T-helper 2 cell treated with Interferon-gamma antibody and Interleukin-4, amounts not matched to agents 5 μg/mL and 100 μg/mL, for 36 hours (primary cell): ENCODE measurements at places on chromosomes 2 and 18.

DNA sequence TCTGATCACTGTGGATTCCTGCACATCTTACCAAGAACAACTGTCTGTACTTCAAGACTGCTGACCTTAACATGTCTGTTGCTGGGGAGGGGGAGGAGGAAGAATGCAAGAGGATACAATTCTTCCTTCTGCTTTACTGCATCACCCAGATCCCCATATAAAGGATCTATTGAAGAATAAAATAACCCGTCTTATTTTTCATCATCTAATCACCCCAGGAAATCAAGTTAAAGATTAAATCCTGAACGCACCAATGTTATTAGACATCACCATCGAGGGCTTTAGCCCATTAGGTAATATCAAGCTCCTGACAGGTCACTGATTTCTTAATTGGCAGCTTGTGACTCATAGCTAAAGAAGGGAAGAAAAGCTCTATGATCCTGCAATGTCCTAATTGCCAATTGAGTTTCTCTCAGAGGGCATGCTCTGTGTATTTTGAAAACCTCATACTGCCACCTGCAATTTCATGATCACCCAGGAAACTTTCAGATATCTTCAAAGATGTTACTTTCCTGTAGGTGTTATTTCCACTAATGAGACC is 75.4 kb upstream of the KCNE4 start:
- no peak for DNase-seq

GRCh38 chr2:218405746-218406208 is 6.1 kb downstream of the CTDSP1 start:
- no peak for DNase-seq

GRCh38 chr2:173819852-173820251 is 145.3 kb downstream of the SP3 start:
- no peak for DNase-seq

GRCh38 chr2:110955556-110955955 is 165.2 kb upstream of the BCL2L11 start:
- no peak for DNase-seq

- no peak for DNase-seq
Observed at GRCh38 chr2:198465970-198466369, 661.6 kb downstream of the PLCL1 start.

- no peak for DNase-seq
Observed at GRCh38 chr2:197453914-197454398, 604 bp downstream of the COQ10B start.

- no peak for DNase-seq
Observed at GRCh38 chr18:44796429-44797428, 116.0 kb downstream of the SETBP1 start.

- no peak for DNase-seq
Observed at GRCh38 chr2:218981881-218982585, 3.0 kb downstream of the FEV start.

GRCh38 chr2:152005607-152006006 is 93.2 kb downstream of the CACNB4 start:
- DNase-seq, result no peak

GRCh38 chr2:160512491-160512890 is 18.9 kb upstream of the RBMS1 start:
- no peak for DNase-seq

- DNase-seq, result no peak
Observed at GRCh38 chr2:38106405-38107094, 30.6 kb upstream of the CYP1B1 start.

GRCh38 chr2:110140401-110140800 is 24.8 kb upstream of the MALL start:
- no peak for DNase-seq

- DNase-seq, result no peak
Observed at GRCh38 chr2:105541189-105542050, 142.6 kb upstream of the FHL2 start.

- DNase-seq, result no peak
Observed at GRCh38 chr2:236731767-236732580, 162.3 kb downstream of the ACKR3 start.

GRCh38 chr2:166972418-166972817 is 84.1 kb downstream of the XIRP2 start:
- DNase-seq, result no peak

DNA sequence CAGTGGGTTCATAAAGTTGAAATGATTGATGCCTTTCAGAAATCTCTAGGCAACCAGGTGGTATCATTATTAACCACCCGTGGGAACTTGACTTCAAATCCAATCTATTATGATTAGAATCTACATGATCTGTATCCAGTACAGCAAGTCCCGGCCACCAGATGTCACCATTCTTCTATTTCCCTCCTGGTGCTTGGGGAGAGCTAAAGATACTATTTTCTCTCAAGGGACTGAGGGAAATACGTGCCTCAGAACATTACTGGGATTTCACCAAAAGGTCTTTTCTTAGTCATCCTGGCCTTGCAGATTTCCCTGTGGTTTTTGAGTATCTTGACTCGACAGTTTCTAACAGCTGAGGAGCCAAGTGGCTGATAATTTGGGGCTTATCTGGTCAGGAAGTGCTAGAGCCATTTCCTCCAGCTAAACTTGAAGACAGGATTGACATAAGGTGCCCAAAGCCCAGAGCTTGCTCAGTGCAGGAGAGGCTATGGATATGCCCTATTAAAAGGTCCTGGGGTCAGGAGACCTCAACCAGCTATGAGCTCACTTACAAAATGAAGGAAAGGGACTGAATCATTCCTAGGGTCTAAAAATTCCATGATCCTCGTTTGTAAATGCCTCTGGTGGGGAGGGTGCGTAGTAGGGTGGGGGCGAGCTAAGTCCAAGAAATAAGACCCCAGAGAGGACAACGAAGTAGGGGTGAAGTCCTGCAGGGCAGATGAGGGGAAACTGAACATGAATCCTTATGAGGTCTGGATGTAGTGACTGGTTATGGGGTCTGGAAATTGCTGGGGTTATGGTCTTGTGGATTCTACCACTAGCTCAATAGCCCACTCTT is 135.4 kb upstream of the MGAT5 start:
- peak; percentile 75 for DNase-seq

DNA sequence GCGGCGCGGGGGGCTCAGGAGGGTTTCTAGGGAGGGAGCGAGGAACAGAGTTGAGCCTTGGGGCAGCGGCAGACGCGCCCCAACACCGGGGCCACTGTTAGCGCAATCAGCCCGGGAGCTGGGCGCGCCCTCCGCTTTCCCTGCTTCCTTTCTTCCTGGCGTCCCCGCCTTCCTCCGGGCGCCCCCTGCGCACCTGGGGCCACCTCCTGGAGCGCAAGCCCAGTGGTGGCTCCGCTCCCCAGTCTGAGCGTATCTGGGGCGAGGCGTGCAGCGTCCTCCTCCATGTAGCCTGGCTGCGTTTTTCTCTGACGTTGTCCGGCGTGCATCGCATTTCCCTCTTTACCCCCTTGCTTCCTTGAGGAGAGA is 5.2 kb downstream of the PROC start:
- DNase-seq, result no peak

GRCh38 chr2:166137331-166137730 is 9.5 kb upstream of the SCN1A start:
- DNase-seq, result no peak

- DNase-seq, result no peak
Observed at GRCh38 chr2:230144355-230144754, 75.4 kb downstream of the SP110 start.

DNA sequence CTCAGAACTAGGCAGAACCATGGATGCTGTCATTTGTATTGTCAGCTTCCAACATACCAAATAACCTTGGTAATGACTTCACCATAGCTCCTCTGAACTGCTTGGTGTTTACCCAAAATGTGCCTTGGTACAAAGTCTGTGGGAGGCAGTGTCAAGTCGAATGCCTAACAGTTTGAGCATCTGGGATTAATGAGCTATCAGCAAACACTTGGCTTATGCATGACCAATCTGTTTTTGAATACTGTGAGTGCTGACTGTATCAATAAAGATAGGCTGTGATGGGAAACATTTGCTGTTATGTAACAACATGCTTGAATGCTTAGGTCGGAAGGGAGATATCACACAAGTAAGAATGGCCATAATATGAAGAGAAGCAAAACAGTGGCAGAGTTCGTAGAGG is 455.4 kb downstream of the CMPK2 start:
- DNase-seq, result no peak

- DNase-seq, result no peak
Observed at GRCh38 chr18:48927286-48928080, 23.3 kb downstream of the SMAD7 start.

GRCh38 chr2:2328848-2329247 is 2.2 kb downstream of the MYT1L start:
- no peak for DNase-seq

GRCh38 chr2:205913668-205914067 is 172.3 kb downstream of the INO80D start:
- DNase-seq, result no peak

GRCh38 chr2:103887625-103888024 is 966.3 kb upstream of the POU3F3 start:
- DNase-seq, result no peak

DNA sequence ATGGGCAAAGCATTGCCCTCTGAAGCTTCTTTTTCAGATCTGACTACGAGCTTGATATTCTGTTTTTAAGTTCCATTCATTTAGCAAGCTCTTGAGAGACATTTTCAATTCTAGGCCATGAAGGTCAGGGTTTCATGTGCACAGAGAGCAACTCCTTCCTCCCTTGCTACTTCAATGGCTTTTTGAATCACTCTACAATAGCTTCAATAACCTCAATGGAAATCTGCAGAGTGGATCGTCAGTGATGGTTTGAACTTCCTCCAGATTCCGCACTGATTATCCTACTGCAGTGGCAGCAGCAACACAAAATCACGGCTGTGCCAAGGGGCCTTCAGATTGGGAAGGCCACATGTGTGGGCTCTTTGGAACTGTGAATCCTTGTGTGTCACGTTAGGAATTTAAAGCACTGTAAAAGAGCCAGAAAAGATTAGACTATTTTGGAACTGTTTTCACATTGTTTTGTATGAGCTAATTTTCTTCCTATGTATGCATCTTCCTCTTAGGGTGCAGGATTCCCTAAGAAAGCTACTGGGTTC is 88.4 kb upstream of the MGAT4A start:
- no peak for DNase-seq

- no peak for DNase-seq
Observed at GRCh38 chr2:237073552-237073951, 12.1 kb upstream of the COPS8 start.

DNA sequence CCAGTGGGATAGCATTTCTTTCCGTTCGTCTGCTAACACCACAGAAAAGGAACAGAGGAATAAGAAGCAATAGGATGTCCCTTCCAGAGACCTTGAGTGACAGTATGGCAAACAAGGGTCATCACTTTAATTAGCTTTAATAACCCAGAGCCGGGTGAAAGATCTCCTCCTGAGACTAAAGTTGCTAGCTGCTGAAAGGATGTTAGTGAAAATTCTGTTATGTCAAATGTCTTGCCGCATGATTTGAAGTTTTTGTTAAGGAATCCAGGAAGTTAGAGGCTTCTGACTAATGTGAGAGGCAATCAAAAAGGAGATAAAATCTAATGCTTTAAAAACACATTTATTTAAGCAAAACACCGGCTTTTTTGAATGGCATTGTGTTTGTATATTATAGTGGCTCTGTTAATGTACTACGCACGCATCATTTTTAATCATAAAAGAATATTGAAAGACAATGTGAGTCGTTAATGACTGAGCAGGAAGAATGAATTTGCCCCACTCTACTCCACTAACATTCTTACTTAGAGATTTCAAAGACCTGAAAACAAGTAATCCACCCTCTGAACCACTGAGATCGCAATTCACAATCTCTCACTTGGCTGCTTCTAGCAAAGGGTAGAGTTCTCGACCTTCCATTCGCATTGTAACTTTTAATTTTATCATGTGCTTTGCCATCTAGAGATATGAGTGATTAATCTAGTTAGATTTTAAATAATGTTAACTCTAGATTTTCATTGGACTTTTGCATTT is 536.6 kb downstream of the LRRTM4 start:
- no peak for DNase-seq

- no peak for DNase-seq
Observed at GRCh38 chr18:77100751-77101355, 31.7 kb downstream of the MBP start.

DNA sequence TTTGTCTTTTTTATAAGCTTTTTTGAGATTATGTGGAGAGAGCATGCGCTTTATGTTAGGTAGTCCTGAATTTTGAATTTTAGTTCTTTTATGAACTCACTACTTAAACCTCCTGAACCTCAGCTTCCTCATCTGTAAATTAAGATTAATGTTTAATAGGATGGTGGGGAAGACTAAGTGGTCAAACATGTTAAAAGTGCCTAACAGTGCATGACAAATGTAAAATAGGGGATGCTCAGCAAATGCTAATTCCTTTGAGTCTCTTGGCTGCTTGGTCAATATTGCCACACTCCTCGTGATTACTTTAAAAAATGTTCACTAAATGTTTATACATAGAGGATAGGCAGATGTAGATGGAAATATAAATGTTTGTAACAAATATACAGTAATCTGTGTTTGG is 6.8 kb downstream of the BIRC6 start:
- no peak for DNase-seq

- no peak for DNase-seq
Observed at GRCh38 chr2:130846686-130847375, 10.1 kb downstream of the ARHGEF4 start.

- DNase-seq, result no peak
Observed at GRCh38 chr2:46293466-46293865, 3.7 kb upstream of the EPAS1 start.

DNA sequence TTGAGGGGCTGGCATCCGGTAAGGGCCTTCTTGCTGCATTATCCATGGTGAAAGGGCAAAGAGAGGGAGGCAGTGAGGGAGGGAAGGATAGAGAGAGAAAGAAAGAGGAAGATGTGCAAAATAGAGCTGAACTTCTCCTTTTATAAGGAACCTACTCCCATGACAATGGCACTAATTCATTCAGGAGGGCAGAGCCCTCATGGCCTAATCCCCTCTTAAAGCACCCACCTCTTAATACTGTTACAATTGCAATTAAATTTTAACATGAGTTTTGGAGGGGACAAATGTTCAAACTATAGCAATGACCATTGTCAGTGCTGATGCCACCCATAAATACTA is 60.2 kb downstream of the CXCR4 start:
- no peak for DNase-seq

GRCh38 chr2:237291138-237291792 is 122.7 kb downstream of the COL6A3 start:
- no peak for DNase-seq

DNA sequence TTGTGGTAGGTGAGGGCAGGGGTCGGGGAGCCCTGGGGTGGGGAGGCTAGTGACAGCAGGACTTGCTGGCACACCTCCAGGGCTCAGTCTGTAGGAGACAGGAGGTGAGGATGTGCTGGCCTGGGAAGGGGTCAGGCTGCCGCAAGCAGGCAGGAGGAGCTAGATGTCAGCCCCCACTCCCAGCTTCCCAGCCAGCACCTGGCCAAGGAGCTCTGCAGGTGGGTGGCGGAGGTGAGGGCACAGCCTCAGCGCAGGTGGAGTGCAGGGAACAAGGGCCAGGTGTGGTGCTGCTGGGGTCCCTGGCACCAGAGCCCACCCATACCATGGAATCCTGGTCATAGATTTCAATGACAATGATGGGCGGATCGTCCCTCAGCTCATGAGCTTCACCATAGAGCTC is 2.9 kb downstream of the OTOF start:
- no peak for DNase-seq
